Fibroblast of lung (primary cell): ENCODE measurements at places on chromosomes 7 and 10. TPM values are rescaled to one million over a fixed set of nuclear protein-coding genes. Genes with fewer than 3 reads are reported as not detected.

DNA sequence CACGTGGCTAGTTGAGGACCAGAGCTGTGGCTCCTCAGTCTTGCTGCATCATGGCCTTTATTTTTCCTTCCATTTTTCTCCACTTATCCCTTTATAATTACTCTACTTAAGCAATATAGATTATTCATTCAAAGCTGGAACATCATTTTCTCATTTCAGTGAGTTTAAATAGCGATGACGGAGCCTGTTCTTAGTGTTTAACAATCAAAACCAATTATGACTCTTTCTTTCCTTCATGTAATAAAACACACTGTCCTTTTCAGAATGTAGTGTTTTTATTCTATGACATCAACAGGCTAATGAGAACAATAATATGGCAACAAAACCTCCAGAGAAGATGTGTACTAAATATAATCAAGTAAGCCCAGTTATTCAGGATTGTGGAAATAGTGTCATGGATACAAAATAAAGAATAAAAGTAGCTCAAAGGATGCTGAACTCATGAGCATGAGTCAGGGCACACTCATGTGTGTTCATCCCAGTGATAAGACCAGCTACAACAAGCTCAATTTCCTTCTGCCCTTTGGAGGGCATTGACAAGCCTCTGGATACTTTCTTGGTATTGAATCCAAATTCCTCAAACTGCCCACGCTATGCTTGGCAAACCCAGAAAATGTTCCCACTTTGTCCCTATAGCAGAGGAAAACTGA lies 188.4 kb downstream of the CYP26A1 start:
- no peak overlapping the region for H3K27ac ChIP-seq
- H3K27me3 ChIP-seq = no peaks in the 10 kb centered on the region
- no peak overlapping the region for H3K4me3 ChIP-seq
- DNase-seq = no peak

DNA sequence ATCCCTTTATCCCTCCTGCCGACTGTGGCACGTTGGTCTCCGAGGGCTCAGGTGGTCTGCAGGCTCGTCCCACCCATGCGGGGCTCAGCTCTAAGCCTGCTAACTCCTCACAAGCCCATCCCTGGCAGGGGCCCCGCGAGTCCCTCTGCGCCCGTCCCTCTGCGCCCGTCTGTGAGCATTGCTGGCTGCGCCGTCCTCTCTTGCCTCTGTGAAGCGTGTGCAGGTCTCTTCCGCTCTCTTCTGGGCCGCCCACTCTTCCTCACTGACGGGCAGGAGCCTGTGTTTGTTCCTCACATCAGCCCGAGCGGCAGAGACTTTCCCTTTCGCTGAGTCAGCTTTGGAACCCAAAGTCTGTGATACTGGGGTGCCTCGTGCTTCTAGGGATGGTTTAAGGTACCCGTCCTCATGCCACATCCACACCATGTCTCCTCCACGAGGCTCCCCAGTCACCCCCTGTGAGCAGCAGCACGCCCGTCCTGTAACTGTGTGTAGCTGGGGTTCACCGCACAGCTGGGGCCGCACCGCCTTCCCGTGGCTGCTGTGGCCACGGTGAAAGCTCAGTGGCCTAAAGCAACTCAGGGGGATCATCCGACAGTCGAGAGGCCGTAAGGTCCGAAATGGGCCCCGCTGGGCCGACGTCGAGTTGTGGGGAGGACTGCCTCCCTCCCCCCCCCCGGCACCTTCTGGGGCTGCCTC lies 35.5 kb downstream of the ADGRA1 start:
- H3K4me1 ChIP-seq = no peaks in the 10 kb centered on the region
- H3K36me3 ChIP-seq = no peaks in the 10 kb centered on the region
- H3K27me3 ChIP-seq = no peaks in the 10 kb centered on the region
- H3K4me3 ChIP-seq = no peak overlapping the region
- no peak overlapping the region for H3K27ac ChIP-seq
- DNase-seq = no peak

- no peak overlapping the region for H3K27ac ChIP-seq
- no peak for DNase-seq
- no peaks in the 10 kb centered on the region for H3K27me3 ChIP-seq
- no peaks in the 10 kb centered on the region for H3K4me1 ChIP-seq
- no peak overlapping the region for H3K4me3 ChIP-seq
Observed at GRCh38 chr10:95178797-95179196, 15.2 kb upstream of the ACSM6 start.

DNA sequence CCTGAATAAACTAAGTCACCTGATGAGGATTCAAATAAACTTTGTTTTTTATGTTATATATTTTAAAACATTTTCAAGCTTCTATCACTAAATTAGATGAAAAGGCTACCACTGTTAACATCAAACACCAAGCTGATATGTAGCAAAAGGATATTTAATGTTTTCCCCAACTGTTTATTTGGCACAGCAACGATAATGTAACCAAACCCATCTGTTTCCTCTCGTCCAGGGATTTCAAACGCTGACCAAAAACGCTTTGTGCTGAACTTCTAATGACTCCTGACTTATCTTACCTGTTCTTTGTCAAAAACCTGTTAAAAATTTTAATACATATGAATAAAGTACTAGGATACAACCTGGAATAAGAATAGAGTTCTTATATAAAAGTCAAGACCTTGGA lies 30.5 kb downstream of the DCLRE1A start:
- no peak overlapping the region for H3K27ac ChIP-seq
- no peak overlapping the region for H3K4me3 ChIP-seq
- H3K27me3 ChIP-seq = no peaks in the 10 kb centered on the region
- H3K4me1 ChIP-seq = no peaks in the 10 kb centered on the region
- no peak for DNase-seq

CUEDC2 gene
- 62.3 and 66.8 TPM in 2 replicates for polyA plus RNA-seq

IFIT1B gene
- polyA plus RNA-seq = not detected in 2 replicates

MYO3A gene
- polyA plus RNA-seq = not detected in 2 replicates

ZNF503 gene
- 3.4 and 4.9 TPM in 2 replicates for polyA plus RNA-seq

SH2D4B gene
- not detected in 2 replicates for polyA plus RNA-seq
